Stimulated activated CD4-positive, alpha-beta T cell treated with anti-CD3 and anti-CD28 coated beads, TNF-alpha, amount 100 ng/mL, for 1 hour (primary cell): ENCODE measurements at places on chromosomes 6 and 20.

DNA sequence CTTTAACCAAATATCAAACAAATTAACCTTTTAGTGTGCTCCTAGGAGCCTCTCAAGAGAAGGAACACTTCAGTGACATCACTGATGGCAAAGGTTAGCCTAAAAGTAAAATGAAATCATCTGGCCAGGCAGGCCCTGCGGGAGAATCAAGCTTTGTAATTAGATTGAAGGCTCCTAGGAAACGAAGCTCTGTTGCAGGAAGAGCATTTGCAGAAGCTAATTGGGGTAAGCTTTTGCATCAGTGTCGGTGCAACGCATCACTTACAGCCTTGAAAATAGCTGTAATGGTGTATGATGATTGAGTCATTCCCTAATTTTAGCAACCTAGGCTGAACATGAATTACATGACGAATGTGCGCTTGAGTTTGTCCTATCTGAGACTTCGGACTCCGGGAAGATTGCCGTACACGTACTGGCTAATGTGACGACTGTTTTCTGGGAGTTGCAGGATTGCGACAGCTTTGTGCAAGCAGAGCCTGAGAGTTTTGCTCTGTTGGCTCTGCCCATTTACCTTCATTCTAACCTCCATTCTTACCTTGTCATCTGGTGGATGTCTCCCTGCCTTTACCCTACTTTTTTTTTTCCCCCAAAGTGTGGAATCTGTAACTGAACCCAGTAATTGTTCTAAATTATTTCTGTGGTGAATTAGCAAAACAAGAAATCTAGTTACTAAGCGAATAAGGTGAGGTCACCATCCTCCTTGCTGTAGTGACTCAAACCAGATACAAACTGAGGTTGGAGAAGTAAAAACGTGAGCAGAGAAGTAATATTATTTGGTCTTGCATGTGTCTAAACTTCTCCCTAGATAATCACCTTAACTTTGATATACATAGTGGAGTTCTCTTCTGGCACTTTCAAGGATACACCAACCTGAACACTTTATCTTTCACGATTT, 675.9 kb upstream of the CITED2 start:
- DNase-seq = no peak

DNA sequence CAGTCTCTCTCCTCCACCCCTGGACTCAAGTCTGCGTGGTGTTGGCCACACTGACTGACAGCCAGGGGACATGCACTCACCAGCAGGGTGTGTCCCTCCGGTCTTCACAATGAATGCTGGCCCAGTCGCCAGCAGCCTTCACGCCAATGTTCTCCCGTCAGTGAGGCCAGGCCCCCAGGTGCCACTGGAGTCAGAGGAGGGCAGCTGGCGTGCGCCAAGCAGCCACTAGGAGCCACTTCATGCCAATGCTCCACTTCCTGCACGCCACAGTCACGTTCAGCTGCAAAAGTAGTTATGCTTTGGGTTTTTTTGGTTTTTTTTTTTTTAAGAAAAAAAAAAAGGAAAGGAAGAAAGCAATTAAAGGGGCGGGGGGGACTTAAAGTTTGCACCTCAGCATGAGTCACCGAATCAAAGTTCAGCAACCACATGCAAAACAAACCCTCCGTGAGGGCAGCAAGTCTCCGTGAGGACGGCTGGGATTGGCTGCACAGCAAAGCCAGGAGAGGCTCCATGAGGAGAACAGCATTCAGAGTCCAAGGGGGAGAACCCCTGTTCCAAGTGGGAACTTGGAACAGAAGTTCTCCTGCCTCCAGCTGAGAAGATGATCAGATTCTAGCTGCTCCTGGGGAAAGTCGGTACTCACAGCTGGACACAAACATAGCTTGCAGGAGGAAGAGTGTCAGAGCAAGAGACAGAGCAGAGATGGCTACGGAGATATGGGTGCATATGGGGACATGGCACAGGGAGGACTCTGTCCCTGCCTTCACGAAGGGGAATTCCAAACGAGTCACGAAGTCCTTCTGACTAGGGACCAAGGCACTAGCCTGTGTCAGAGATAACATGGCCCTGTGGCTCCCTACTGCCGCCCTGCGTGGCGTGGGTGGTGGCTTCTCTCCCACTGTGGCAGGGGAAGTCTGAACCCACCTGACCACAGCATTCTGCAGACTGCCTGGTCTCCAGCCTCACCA, at the start of gene ZC3H12D:
TSS of gene ZC3H12D (minus strand) at position 282 of the 968 bp plus-strand sequence. CDS start 10,471 bp downstream, outside the sequence.
- DNase-seq = peak; percentile 64

- no peak for DNase-seq
Measured at GRCh38 chr6:83439201-83439600, 8.3 kb upstream of the ME1 start.

- no peak for DNase-seq
Measured at GRCh38 chr6:48628316-48628715, 517.3 kb upstream of the PTCHD4 start.

DNA sequence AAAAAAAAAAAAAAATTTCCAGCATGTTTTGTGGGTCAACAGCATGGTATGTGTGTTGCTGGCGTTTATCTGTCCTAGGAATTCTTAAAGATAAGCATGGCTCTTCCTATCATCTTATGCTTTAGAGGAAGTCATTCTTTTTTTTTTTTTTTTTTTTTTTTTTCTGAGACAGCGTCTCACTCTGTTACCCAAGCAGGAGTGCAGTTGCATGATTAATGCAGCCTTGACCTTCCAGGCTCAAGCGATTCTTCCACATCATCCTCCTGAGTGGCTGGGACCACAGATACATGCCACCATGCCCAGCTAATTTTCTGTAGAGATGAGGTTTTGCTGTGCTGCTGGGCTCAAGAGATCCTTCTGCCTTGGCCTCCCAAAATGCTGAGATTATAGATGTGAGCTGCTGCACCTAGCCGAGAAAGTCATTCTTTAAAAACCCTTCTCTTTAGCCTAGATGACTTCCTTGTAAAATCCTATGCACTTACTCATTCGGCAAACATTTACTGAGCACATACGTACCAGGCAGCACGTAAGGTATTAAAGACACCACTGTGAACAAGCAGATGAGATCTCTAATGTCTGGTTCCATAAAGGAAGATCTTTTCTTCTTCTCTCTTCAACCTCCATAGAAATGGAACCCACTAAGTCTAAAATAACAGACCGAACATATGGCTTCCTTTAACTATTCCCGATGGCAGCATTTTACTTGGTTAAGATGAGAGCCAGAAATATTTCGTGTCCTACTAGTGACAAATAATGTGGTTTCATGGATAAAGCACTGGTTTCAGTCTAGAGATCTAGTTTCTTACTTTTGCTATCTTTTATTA, 122.4 kb downstream of the RIN2 start:
- DNase-seq = no peak

DNA sequence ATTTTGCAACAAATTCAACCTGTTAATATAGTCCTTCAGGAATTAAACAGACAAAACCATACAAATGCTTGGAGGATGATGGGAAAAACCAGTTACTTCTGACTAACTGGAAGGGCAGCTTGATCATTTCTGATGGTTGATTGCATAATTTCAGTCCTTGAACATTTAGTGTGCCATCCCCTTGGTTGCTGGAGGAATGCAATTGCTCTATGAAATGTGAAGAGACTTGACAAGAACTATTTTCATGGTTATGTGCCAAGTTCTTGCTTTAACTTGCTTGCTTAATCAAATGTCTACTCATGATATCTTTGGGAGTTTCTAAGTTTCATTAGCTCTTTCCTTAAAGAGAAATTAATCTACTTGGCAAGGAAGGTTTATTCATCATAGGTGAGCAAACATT, 45.2 kb downstream of the ANKEF1 start:
- no peak for DNase-seq

GRCh38 chr20:43955750-43956191, 41.1 kb downstream of the TOX2 start:
- no peak for DNase-seq

- no peak for DNase-seq
Measured at GRCh38 chr20:846894-847278, 13.4 kb downstream of the FAM110A start.

DNA sequence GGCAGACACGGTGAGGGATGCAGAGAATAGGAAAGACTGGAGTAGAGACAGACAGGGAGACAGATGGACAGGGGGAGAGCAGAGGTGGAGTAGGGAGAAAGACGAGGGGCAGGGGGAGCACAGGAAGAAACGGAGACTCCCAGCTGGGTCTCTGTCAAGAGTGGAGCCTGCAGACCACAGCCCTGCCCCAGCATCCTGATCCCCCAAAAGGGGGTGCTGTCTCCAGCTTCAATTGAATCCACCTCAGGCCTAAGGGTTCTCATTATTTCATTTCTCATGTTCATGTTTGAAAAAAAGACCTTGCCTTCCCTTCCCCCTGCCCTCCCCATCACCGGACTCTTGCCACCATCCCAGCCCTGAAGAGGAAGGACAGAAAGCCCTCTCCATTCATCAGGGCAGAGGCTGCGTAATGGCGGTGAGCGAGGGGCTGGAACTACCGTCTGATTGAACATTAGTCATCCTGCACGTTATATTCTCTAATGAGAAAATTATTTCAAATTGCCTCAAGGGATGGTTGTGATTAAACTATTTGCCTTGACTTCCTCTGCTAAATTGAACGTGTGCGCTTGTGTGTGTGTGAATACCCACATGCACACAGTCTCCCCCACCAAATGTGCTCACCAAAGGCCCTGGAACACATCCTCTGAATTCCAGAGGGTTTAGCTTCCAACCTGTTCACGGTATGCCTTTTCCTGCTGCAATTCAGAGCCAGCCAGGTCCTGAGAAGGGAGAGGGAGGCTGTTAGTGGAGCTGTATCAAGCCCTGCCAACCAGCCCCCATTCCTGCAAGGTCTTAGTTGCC, 98.3 kb downstream of the CDC5L start:
- DNase-seq = no peak
